ENCODE measurements at places on chromosomes 12 and 14.

DNA sequence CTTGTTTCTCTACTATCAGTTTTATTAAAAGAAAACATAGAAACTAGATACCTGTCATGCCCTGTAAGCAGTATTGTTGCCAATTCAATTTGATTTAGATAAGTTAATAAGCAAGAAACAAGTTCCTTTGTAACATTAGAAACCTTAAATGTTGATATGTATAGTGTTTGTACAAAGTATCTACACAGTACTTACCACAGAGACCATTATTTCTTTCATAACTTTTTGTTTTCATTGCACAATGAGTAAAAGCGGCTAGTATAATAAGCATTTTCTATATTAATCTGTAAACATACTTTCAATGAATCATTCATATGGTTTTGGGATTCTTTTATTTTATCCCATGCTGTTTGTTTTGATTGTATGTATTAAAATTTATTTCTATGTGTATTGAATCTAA, 305.1 kb downstream of the TTC6 start:
- DNase-seq: no peak

GRCh38 chr14:63551332-63551731, 8.2 kb upstream of the PPP2R5E start:
- DNase-seq: peak; percentile 2

GRCh38 chr14:74077401-74077800, 6.9 kb downstream of the ALDH6A1 start:
- DNase-seq: no peak

GRCh38 chr12:119208626-119209061, 29.9 kb downstream of the HSPB8 start:
- peak; percentile 48 for DNase-seq

- DNase-seq: peak; percentile 50
These were observed at the start of gene CKAP4 for GRCh38 chr12:106247674-106248311. CKAP4 (minus strand) TSS chr12:106248020; CDS start chr12:106247851, 169 bp downstream.

DNA sequence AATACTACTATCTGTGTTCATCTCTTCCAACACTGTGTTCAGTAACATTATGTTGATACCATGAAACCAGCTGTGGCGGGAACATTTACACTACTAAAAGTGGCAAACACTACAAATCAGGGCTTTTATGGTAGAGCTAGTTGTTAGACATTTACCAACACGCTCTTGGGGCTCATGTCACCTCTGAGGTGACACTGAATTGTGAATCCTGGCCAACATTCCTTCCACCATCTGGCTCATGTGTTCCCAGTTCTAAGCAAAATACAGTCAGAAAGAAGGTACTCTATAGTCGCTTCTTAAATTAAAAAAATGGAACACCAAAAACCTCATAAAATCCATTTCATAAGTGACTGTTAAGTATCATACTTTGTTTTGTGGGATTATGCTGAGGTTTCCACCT, 436.6 kb downstream of the FUT8 start:
- no peak for DNase-seq

- DNase-seq: no peak
These were observed 687.5 kb upstream of the FBXO33 start for GRCh38 chr14:40119765-40120164.

GRCh38 chr14:79016828-79017505, 846.8 kb downstream of the NRXN3 start:
- no peak for DNase-seq

DNA sequence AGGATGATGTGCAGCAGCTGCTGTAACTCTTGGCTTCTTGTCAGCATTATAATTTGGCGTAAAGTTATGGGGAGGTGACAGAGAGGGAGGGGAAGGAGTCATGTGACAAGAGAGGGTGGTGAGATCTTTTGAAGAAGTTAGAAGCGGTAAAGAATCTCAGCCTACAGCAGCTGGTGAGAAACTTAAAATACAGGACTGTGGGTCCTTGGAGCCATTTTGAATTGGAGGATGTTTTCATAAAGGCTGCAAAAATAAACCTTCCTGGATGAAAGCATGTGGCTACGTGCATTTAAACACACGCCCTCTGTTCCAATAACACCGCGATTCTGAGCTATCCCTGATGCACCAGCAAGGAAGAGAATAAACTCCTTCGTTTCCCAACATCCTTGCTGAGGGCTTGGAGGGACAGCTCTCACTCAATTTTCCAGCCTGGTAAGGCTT, 133.7 kb downstream of the TMEM30B start:
- no peak for DNase-seq

DNA sequence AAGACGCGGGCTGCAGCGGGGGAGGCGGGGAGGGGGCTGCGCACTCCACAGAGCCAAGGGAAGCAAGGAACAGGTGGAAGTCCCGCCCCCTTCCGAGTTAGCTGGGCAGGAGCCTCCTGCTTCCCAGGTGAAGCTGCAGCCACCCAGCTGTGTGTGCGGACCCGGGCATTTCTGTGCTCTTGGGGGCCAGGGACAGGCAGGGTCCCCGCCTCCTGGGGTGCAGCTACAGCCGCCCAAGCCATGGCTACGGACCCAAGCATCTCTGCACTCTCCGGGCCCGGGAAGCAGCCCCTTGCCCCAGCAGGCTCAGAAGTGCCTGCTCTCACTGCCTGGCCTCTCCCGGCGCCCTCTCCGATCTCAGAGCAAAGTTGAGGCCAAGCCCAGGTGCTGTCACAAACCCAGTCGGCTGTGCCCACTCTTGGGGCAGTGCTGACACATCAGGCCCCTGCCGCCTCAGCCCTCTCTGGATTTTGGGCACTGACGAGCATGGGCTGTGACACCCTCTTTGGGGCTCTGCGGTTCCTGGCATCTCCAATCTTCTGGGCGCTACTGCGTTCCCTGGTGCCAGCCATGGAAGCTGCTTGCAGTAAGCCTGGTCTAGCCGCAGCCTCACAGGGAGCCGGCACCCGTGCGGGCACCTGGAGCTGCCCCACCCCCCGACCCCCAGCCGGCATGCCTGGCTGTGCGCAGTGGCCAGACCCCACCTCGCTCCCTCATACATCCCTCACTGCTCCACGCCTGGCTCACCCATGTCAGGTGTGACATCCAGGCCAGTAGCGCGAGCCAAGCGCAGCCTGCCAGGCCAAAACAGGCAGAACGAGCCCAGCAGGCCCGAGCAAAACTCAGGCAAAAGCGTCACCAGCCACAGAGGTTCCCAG, 8.5 kb upstream of the MGAT4C start:
- DNase-seq: no peak

- no peak for DNase-seq
These were observed 146.1 kb downstream of the KITLG start for GRCh38 chr12:88433997-88434703.

GRCh38 chr12:70074510-70074909, 168.7 kb upstream of the CNOT2 start:
- no peak for DNase-seq

Data from head of caudate nucleus (tissue), 42 donors.